ENCODE measurements at places on chromosomes 5 and 9.

GRCh38 chr5:113574417-113574816 is 60.9 kb downstream of the YTHDC2 start:
- DNase-seq = no peak

- no peak for DNase-seq
Measured at GRCh38 chr5:38795986-38796741, 49.6 kb upstream of the OSMR start.

GRCh38 chr9:77417566-77417965 is 230.6 kb downstream of the GNA14 start:
- DNase-seq = no peak

- no peak for DNase-seq
Measured at GRCh38 chr9:110748251-110748893, 79.8 kb downstream of the MUSK start.

DNA sequence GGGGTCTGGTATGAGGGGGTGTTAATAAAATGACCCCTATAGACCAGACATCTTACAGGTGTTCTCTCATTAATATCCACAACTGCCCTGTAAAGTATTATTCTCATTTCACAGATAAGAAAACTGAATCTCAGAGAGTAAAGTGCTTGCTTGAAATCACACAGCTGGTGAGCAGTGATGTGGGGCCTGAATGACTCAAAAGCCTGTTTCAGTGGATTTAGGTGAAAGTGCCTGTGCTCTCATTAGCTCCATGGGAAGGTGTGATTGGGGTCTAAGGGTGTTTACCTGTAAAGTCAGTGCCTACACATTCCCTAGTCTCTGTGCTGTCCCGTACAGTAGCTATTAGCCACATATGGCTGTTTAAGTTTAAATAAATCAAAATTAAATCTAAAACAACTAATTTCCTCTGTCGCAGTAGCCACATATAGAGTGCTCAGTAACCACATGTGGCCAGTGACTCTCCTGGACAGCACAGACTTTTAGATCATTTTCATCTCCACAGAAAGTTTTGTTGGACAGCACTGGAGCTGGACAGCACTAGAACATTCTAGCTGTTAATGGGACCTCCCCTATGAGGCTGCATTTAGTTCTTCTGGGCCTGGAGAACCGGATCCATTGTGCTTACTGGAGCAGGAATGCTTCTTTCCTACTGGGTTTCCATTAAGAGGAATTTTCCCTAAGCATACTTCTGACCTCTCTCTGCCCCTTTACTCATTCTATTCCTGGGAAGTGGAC is 52.5 kb upstream of the SEMA6A start:
- DNase-seq = no peak

- DNase-seq = no peak
Measured at GRCh38 chr9:70030156-70030555, 13.5 kb upstream of the MAMDC2 start.

DNA sequence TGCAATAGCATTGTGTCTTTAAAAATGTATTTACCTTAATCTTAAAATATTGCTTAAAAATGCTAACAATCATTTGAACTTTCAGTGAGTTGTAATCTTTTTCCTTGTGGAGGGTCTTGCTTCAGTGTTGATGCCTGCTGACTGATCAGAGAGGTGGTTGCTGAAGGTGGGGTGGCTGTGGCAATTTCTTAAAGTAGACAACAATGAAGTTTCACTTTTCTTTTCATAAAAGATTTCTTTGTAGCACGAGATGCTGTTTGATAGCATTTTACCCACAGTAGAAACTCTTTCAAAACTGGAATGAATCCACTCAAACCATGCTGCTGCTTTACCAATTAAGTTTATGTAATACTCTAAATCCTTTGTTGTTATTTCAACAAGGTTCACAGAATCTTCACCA is 50.8 kb downstream of the NR3C1 start:
- no peak for DNase-seq

DNA sequence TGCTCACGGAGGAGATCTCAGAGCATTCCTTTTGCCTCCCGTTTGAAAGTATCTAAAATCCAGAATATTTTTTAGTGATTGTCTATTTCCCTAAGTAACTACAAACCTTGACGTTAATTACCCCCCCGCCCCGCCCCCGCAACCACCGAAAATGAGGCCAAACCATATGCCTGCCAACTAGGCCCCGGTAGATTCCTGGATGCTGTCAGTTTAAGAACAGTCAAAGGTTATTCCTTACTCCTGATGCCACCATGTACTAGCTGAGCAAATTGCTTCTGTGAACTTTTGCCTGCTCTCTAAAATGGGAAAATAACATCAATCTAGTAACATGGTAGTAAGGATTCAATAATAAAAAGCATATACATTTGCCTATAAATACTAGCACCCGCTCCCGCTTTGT is 244.8 kb downstream of the SAXO1 start:
- DNase-seq = no peak

- DNase-seq = no peak
Measured at GRCh38 chr5:38666668-38667498, 110.4 kb upstream of the LIFR start.

GRCh38 chr5:39266442-39266841 is 47.1 kb upstream of the FYB1 start:
- DNase-seq = no peak

DNA sequence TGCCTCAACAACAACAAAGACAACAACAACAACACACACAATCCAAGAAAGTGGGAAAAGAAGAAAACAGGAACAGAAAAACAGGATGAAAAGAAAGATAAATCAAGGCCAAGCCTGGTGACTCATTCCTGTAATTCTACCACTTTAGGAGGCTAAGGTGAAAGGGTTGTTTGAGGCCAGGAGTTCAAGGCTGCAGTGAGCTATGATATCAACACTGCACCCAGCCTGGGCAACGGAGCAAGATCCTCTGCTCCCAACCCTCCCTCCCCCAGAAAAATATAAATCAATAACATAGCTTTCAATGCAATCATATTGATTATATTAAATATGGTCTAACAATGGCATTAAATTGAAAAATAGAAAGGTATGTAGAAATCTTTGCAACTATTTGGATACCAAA is 32.1 kb downstream of the CENPK start:
- DNase-seq = no peak

DNA sequence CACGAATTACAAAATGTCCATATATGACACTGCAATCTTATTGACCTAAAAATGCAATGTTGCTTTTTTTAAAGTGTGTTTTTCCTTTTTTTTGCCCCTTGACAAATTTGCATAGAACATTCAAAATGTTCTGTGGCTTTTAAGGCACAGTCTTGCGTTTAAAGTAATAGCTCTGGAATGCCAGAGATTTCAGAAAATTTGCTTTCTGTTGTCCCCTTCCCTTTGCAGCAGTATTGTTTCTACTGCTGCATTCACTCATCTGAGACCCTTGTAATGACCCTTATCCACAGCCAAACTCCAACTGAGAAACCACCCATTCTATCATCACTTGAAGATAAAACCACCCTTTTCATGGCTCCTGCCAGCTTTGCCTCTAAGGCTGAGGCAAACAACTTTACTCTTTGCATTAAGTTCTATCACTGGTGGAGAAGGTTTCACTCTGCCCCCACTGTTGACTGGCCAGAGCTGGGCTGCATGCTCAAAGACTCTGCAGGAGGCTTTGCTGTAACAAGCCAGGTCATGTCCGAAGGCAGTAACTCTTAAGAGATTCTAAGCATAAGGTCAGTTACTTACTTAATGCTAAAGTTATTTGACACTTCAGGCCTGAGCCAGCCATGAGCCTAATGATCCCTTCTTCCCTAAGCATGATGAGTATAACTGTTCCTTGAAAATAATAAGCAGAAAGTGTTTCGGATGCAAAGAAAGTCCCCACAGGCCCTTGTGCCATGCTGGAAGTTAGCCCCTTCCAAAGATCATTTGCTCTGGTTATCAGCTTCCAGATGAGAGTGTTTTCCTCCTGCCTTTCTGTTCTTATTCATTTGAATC is 101.9 kb downstream of the CD180 start:
- no peak for DNase-seq

DNA sequence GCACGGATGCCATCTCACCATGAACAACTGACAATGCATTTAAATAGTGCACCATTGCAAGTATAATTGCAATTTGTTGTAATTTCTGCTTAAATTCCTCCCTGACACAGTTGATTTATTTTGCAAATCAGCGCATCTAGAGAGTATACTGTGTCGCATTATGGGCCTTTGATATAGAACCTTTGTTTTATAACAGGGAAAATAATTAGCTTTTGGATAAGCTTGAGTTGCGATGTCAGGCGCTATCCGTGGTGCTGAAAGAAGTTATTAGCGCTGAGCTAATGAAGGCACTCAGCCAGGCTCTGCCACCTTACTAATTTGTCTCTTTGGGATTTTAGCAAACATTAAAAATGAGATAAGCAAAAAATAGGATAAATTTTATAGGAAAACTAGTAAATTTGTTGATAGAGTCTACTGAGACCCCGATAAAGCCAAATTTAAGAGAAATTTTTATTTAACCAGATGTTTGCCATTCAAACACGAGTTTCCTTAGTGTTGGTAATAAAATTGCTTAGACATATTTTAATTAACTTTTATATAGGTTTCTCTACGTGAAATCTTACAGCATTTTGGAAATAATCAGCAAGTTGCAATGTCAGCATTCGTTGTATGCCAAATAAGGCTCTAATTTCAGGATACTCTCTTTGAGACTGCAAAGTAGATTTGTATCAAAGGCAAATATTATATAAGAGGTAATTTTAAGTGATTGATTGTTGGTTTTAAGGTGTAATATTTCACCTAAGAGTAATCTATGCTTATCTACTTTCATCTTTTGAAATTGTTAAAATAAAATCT is 355.5 kb downstream of the TLR4 start:
- no peak for DNase-seq

- DNase-seq = no peak
Measured at GRCh38 chr9:125258160-125258785, 3.4 kb upstream of the GAPVD1 start.

- no peak for DNase-seq
Measured at GRCh38 chr5:33690374-33691135, 201.2 kb downstream of the ADAMTS12 start.

DNA sequence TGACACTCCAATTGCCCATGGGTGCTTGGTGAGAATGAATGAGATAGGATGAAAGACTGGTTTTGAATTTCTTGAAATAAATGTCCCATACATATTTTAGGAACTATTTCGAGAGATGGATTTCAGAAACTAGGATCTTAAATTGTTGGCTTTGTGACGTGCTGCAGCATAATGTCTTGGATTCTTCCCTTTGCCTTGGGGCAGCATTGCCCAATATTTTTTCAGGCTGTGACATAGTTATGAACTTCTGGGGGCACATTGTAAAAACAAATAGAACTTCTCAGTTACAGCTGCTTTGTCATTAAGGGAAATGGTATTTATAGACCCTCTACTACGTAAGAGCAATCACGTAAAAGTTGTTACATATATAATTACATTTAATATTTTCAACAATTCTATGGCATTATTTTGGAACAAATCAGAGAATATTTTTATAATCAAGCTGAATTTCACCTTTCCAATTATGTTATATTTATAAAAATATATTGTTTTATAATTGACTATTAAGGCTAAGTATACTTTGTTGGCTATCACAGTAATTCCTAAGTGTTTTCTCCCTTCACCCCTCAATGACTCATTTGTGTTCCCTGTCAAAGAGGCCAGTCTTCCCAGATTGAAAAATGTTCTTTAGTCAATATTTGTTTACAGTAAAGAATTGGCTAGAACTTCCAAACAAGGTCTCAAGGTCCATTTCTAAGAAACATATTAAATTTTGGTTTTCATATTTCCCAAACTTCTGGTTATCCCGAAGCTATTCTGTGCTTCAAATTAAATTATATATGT is 1388.3 kb upstream of the ACO1 start:
- DNase-seq = no peak

DNA sequence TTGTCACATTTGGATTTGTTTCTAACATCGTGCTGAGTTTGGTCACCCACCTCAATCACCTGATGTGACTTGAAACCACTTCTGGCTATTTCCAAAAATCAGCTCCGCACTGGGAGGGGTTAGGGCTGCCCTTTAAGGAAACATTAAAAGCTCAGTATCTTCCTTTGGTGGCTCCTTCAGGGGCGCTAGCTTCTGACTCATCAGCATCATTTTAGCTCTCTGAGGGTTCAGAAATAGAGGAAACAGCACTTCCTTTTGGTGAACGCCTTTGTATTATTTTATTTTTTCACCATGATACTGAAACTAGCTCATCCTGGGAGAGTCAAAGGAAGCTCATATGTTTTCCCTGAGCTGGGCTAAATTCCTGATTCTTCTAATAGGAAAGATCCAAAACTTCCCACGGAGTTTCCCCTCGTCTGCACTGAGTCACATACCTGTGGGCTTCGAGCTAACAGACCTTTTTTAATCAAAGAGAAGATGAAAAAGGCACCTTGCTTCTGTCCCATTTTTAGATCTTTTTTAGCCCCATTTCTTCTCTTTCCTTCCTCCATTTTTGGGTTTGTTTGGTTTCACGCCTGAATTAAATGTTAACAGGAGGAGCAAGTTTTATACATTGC is 48.2 kb downstream of the ROPN1L start:
- no peak for DNase-seq

DNA sequence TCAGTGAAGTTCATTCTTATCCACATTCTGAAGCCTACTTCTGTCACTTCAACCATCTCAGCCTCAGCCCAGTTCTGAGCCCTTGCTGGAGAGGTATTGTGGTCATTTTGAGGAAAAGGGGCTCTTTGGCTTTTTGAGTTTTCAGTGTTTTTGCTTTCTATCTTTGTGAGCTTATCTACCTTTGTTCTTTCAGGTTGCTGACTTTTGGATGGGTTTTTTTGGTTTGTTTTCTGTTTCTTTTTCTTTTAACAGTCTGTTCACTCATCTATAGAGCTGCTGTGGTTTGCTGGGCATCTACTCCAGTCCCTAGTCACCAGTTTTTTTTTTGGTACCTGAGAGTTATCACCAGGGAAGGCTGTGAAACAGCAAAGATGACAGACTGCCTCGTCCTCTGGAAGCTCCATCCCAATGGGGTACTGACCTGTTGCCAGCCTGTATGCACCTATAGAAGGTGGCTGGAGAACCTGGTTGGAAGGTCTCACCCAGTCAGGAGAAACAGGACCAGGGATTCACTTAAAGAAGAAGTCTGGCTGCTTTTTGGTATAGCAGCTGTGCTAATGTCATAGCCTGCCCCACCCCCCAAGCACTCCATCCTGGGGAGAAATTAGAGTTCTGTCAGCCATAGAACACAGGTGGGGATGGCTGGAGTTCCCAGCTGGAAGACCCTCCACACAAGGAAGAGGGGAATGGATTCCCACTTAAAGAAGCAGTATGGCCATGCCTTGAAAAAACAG is 138.6 kb upstream of the TSLP start:
- no peak for DNase-seq

DNA sequence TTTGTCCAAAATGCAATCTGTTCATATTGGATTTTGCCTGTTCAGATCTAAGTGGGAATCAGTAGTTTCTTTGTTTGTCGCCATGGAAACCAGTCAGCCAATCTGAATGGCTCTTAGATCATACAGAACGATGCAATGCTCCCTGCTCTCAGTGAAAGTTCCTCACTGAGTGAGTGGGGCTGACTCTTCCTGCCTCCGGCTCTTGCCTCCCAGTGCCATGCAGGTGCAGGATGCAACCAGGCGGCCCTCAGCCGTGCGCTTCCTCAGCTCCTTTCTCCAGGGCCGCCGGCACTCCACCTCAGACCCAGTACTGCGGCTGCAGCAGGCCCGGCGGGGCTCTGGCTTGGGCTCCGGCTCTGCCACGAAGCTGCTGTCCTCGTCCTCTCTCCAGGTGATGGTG is at the start of gene PTPDC1:
PTPDC1 (plus strand) TSS at position 151 of the 400 bp plus-strand sequence; CDS start at position 218, 67 bp downstream.
- DNase-seq = no peak
